ENCODE measurements at places on chromosomes 6 and 20.
A peak's percentile ranks its signal among the peaks of the same experiment; 100 is the strongest.

- DNase-seq = no peak
These were observed 27.4 kb upstream of the CAP2 start for GRCh38 chr6:17365961-17366360.

DNA sequence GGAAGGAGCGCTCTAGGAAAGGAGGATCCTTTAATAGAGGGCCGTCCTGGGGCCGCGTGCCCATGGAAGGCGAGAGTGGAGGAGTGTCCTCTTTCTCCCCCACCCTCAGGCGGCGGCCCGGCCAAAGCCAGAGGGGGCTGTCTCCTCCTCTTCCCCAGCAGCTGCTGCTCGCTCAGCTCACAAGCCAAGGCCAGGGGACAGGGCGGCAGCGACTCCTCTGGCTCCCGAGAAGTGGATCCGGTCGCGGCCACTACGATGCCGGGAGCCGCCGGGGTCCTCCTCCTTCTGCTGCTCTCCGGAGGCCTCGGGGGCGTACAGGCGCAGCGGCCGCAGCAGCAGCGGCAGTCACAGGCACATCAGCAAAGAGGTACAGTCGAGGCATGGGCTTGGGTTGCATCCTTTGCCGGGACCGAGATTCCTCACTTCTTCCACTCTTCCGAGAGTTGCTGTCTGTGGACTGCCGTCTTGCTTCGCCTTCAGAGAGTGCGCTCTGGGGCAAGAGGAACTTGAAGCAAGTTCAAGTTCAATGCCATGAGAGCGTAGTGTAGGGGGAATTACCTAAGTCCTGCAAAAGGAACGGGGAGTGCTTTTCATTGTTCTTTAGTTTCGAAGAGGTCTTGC is at the start of gene LAMA2:
TSS of gene LAMA2 (plus strand) at position 148 of the 621 bp plus-strand sequence. CDS start at position 256, 108 bp downstream.
- DNase-seq = no peak

GRCh38 chr6:47952640-47953039 is 158.4 kb downstream of the PTCHD4 start:
- DNase-seq = no peak

GRCh38 chr6:150069706-150070105 is 785 bp upstream of the ULBP3 start:
- no peak for DNase-seq

DNA sequence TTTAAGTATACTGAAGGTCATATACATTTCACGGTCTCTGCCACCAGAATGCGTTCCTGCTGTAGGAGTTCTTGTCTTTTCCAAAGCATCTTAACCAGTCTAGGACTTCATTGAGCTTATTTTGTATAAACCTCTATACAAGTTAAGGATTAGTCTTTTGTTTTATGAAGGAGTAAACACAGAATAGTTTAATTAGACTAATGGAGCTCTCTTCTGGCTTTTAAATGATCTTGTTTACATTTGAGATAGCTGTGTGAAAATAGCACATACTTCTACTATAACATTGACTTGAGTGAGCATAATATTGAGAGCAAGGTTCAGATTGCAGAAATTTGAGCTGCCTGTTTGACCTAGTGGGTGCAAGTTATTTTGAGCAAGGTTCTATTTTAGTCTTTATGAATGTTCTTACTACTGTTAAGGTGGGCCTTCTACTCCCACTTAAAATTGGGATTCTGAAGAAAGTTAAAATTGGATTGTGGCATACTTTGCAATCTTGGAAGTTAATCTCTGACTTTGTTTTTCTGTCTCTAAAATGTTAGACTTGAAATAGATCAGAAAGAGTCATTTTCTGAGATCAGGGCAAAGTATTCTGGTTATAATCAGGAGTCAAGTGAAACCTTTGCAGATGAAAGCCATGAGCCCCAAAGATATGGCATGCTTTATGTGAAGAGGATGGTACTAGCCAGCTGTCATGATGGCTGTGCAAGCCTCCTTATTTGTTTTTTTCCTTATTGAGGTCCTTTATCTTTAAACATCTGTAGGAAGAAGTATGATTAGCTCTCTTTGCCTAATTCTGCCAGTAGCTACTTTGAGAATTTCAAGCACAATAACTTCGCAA is 41.8 kb downstream of the RPRD1B start:
- no peak for DNase-seq

GRCh38 chr6:130369831-130370230 is 4.0 kb downstream of the TMEM200A start:
- no peak for DNase-seq

- no peak for DNase-seq
These were observed 14.9 kb downstream of the SYCP2L start for GRCh38 chr6:10901770-10902169.

DNA sequence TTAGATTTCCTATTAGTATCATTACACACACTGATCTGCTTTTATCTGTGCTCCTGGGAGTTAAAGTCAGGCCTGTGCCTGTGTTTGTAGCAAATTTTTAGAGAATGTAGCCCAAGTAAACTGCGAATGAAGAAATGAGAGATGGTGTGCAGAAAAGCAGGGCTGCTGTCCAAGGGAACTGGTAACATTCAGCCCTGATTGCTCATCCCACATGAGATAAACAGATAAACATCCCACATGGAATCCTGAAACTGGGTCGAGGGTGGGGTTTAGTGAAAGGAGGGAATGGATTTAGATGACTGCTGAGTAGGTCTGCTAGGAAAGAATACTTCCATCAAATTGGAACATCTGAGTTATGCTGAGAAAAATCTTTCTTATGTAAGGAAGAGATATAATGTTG is 69.1 kb downstream of the GRIK2 start:
- DNase-seq = no peak

DNA sequence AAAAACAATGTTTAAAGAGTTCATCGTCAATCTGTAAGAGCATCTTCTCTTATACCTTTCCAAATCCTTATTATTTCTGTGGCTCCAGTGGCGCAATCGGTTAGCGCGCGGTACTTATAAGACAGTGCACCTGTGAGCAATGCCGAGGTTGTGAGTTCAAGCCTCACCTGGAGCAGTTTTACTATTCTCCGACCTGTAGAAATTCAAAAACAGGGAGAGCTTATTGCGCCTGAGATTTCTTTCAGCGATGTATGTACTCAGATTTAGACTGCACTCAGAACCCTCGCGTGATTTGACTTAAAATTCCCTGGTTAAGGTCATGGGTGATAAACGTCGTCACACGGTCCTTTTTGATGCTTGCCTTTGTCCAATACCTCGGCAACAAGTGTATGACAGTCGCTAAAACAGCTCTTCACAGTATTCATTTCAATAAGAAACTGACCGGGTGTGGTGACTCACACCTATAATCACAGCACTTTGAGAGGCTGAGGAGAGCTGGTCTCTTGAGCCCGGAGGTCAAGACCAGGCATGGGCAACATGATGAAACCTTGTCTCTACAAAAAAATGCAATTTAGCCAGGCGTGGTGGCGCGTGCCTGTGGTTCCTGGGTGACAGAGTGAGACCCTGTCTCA is 11.9 kb downstream of the GPX5 start:
- no peak for DNase-seq

GRCh38 chr6:166262743-166263515 is 45.3 kb downstream of the PRR18 start:
- no peak for DNase-seq

GRCh38 chr6:32853541-32854375 is at the start of the genes PSMB9 and TAP1:
Gene PSMB9 (plus strand): TSS chr6:32854192. CDS start chr6:32854230, 38 bp downstream.
Gene TAP1 (minus strand): TSS chr6:32853704. CDS start chr6:32853636, 68 bp downstream.
- peak; percentile 85 for DNase-seq

- no peak for DNase-seq
These were observed 22.3 kb upstream of the RPP40 start for GRCh38 chr6:5025911-5026819.

DNA sequence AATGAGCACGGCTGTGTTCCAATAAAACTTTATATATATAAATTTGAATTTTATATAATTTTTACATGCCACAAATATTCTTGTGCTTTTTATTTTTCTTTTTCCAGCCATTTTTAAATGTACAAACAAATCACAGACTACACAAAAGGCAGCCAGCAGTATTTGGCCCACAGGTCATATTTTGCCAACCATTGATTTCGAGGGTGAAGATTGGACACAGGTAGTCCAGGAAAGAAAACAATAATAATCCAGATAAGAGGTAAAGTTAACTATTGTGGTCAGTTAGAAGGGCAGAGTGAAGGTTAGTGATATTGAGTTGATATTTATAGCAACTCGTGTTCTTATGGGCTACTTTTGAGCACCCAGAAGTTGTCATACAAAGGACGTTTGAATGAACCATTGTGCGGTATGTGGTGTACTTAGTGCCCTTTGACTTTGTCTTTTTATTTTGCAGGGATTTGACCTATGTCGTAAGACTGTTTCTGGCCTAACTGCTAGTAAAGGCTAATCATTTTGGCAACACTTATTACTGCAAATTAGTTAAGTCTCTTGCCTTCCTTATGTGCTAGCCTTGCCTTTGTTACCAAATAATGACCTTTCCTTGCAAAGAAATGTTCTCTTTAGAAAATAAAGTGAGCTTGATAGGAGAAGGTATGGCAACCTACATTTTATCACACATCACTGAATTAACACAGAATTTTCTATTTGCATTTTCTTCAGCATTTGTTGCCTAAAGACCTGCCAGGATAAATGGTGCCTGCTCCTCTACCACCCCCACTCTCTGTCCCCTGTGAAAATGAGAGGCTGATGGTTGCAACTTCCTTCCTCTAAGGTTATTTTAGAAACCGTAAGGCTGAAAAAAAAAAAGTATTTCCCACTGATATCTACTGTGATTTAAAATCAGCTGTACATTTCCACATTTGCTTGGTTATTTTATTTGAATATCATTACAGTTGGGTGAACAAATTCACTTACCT is 493.9 kb upstream of the SOX4 start:
- DNase-seq = no peak

DNA sequence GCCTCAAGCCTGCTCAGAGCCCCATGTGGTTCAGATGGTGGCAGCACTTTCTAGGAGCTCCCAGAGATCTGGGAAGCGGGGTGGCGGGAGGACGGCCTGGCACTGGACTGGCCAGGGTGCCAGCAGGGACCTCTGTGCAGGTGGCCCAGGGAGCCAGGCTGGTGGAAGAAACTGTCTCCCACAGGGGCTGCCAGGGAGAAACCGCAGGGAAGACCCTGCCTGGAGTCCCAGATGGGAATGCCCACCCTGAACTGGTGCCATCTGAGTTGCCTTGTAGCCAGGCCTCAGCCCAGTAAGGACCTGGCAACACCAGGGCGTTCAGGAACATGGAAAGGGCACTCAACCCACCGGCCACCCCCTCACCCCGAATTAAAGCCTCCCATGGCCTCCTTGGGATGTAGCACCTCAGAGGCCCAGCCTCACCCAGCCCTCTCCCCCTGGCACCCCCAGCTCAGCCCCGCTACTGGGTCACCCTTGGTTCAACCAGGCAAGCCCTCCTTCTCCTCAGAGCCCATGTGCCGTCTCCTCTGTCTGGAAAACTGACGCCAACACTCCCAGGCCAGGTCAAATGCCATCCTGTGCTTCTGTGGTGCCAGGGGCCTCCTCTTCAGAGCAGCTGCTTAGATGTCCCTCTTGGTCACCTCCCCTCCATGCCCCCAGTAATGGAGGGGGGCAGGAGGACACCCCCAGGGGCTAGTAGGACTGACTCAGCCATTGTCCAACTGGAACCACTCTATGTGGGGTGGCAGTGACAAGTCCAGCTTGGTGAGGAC is 5.9 kb upstream of the C20orf144 start:
- no peak for DNase-seq

DNA sequence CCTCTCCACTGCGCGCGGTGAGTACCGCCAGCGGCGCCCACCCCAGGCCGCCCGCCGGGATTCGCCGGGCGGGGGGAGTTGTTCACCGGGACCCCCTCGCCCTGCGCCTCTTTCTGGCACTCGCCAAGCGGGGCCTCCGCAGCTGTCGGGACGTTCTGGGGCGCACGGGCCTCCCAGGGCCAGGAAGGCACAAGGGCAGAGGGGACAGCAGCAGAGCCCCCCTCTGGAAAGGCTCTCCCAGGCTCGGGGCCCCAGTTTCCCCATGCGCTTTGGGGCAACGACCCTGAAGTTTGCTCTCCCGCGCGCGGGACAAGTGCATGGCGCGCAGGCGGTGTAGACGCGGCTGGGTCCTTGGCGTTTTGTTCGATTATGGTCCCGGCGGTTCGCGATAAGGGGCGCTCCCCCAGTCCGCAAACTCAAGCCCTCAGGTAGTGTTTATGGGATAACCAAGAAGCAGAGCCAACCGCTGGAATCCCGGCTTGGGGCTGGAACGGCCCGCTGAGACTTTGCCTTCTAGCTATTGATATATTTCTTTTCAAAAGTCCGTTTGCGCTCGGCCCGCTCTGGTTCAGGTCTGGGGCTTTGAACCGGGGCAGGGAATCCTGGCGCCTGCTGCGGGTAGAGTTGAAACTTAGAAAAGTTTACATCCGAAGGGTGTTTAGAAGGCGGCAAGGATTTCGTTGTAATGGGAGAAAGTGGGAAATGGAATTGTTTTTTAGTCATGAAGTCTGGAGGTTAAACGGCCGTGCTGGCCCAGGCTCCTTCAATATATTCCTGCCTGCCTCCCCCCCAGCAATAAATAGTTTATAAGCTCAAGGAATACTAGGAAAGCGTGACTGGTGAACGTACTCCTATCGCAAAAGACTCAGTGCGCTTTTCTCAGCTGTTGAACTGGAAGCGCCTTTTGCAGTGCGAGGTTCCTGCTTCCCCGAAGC is 595 bp downstream of the EYA2 start:
- no peak for DNase-seq

DNA sequence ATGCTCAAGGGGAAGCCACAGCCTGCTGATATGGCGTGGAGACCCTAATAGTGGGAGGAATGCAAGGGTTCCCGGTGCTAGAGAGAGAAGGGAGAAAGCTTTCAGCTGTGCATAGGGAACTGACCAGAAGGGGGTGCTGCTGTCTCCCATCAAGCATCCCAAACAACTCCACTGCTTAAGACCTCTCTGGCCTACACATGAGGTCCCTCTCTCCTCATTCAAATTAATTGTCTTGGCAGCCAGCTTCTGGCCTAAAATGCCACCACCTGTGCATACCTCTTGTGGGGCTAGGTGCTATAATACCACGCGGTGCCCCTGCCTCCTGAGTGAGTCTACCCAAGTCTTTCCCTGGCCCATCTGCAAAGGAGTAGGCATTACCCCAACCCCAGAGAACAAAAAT is 14.5 kb downstream of the ADISSP start:
- DNase-seq = peak; percentile 20

- no peak for DNase-seq
These were observed 593 bp downstream of the MMP24 start for GRCh38 chr20:35226884-35227681.

GRCh38 chr6:158649289-158650143 is at the start of gene SYTL3:
Gene SYTL3 (plus strand): TSS chr6:158650054. CDS start chr6:158663269, 13,215 bp downstream.
- peak; percentile 50 for DNase-seq

- DNase-seq = no peak
These were observed 691 bp downstream of the SYNDIG1 start for GRCh38 chr20:24469894-24470745.

GRCh38 chr6:37763413-37763812 is 56.1 kb upstream of the ZFAND3 start:
- no peak for DNase-seq

DNA sequence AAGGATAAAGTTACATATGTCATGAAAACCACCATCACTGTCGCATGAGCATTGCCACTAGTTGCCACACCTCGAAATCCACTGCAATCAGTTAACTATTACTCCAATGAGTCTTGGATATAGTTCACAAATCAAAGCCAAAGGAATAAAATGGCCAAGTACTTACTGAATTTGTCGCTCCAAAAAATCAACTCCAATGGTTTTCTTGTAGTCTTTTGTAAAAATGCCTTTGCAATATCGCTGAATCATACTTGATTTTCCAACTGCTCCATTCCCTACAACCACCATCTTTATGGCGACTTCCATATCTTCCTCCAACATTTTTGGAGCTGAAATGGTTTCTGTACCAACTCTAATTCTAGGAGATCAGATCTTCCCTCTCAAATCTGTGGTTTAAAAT is 12.0 kb downstream of the RAB23 start:
- DNase-seq = no peak

GRCh38 chr6:117446861-117447260 is 21.1 kb upstream of the ROS1 start:
- no peak for DNase-seq
